Ascending aorta (tissue), 2 donors: ENCODE measurements at places on chromosomes 7 and 10.
A peak's percentile ranks its signal among the peaks of the same experiment; 100 is the strongest.

DNA sequence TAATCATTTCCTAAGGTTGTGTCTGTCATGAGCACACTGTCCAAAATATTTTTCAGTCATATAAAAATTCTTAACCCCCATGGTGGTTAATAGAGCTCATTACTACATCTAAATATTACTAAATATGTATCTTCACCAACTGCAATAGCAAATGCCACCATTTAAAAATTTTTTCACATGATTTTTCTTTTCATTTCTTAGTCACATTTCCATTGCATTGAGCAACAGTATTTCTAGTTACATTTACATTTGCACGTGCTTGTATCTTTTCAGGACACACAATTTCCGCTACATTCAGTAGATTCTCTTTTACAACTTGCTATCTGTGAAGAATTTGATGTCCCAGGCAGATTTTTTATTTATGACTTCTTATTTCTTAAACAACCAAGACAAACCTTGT lies 5.2 kb upstream of the TAS2R40 start:
- no peaks in the 10 kb centered on the region for H3K27me3 ChIP-seq
- DNase-seq = no peak
- no peaks in the 10 kb centered on the region for H3K36me3 ChIP-seq
- no peak overlapping the region for H3K27ac ChIP-seq
- H3K4me1 ChIP-seq = no peaks in the 10 kb centered on the region

DNA sequence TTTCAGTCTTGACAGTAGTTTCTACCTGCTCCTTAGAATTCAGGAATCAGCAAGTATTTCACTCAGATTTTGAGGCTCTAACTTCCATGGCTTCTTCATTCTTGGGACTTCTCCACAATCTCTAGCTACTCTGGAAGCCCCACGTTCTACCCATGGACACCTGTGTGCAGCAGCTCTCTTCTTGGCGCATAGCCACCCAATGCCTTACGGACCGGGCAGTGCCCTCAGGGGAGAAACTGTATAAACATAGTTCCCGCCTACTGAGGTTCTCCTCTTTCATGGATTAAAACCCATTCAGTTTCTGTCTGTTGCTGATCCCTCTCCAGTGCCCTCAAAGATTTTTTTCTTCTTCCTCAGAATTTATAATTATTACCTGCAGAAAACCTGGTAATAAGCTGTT lies 177.1 kb downstream of the SORCS1 start:
- H3K27ac ChIP-seq = no peak overlapping the region
- no peaks in the 10 kb centered on the region for H3K27me3 ChIP-seq
- no peak overlapping the region for H3K4me3 ChIP-seq
- no peaks in the 10 kb centered on the region for H3K36me3 ChIP-seq
- no peak for DNase-seq
- no peaks in the 10 kb centered on the region for H3K4me1 ChIP-seq

GRCh38 chr7:18125476-18125875 lies 97.8 kb upstream of the PRPS1L1 start:
- H3K27me3 ChIP-seq = no peaks in the 10 kb centered on the region
- no peak overlapping the region for H3K4me3 ChIP-seq
- no peaks in the 10 kb centered on the region for H3K4me1 ChIP-seq
- no peaks in the 10 kb centered on the region for H3K36me3 ChIP-seq

DNA sequence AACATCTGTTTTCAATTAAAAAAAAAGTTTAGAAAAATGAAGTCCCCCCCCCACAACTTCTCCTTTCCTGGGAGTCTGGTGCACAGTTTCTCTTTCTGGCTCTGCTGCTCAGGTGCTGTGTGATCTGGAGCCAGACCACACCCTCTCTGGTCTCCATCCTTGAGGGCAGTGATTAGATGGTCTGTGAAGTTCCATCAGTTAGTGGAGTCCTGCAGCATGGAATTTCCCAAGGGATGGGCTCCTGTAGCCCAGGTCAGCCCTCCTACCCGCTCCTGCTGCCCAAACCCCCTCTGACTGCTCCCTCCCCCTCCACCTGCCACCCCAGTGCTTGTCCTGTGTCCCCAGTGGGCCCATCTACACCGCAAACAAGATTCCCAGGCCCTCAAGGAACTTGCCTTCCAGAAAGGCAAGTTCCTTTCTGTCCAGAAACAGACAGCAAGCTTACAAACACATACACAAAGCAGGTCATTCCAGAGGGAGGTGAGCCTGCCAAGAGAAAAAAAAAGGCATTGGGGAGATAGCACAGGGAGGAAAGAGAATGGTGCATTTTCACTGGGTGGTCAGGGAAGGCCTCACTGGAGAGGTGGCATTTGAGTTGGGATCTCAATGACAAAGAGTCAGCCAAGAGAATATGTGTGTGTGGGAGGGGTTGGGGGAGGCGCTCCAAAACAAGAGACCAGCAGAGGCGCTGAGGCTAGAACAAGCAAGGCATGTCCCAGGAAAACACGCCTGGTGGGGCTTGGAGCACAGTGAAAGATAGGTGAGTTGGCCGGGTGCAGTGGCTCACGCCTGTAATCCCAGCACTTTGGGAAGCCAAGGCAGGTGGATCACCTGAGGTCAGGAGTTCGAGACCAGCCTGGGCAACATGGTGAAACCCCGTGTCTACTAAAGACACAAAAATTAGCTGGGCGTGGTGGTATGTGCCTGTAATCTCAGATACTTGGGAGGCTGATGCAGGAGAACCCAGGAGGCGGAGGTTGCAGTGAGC lies 49.5 kb upstream of the SLC29A3 start:
- DNase-seq = no peak
- H3K27me3 ChIP-seq = no peaks in the 10 kb centered on the region
- H3K4me3 ChIP-seq = no peak overlapping the region
- H3K4me1 ChIP-seq = peaks cover 8% of the 10 kb centered on the region
- H3K27ac ChIP-seq = no peak overlapping the region
- no peaks in the 10 kb centered on the region for H3K36me3 ChIP-seq

DNA sequence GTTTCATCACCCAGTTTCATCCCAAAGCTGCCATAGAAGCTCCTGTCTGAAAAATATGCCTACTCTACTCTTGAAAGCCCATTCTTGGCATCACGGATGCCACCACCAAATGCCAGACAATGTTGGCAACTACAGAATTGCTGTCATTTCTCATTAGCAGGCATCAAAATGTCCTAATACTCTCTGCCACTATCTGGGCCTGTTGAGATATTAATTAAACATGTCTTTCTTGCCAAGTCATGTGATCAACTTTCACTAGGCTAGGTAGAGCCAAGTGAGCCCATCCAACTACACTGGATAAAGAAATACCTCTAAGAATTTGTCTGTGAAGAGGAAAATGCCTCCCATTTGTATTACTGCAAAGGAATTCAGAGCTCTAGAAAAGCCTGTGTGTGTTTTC lies 1093.3 kb upstream of the C7orf33 start:
- H3K36me3 ChIP-seq = no peaks in the 10 kb centered on the region
- no peak overlapping the region for H3K4me3 ChIP-seq
- no peaks in the 10 kb centered on the region for H3K27me3 ChIP-seq
- H3K27ac ChIP-seq = no peak overlapping the region
- DNase-seq = no peak

DNA sequence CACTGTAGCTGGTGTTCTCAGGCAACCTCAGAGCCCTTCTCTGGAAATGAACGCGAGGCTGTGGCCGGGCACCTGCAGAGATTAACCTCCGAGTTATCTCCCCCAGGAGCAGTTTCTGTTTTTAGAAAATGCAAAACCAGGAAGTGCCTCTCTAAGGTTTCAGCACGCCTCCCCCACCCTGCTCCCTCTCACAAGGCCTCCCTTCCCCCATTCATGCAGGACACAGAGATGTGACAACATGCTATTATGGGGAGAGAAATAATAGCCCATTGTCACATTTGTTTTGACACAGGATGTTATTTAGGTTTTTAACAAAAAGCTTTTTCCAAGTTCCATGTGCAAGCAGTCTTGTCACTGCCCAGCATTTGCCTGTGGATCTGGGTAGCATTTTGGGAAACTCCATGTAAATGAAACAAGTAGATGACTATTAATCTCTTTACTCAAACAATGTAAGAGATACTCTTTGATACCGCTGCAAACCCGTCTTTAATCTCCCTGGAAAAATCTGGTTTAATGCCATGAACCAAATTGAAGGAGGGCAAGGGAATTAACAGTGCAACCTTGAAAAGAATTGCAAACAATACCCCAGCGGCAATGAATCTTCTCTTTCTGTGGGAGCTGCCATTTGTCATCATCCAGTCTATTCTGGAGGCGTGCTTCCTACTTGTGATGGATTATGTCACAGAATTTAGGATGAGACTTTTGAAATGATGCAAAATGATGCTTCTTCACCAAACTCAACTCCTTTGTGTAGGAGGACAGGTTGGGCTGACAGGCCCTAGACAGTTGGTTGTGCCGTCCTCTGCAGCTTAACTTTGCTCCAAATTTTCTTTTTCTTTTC lies 86.5 kb upstream of the NMT2 start:
- no peaks in the 10 kb centered on the region for H3K27me3 ChIP-seq
- H3K4me3 ChIP-seq = no peak overlapping the region
- no peaks in the 10 kb centered on the region for H3K4me1 ChIP-seq
- DNase-seq = no peak

DNA sequence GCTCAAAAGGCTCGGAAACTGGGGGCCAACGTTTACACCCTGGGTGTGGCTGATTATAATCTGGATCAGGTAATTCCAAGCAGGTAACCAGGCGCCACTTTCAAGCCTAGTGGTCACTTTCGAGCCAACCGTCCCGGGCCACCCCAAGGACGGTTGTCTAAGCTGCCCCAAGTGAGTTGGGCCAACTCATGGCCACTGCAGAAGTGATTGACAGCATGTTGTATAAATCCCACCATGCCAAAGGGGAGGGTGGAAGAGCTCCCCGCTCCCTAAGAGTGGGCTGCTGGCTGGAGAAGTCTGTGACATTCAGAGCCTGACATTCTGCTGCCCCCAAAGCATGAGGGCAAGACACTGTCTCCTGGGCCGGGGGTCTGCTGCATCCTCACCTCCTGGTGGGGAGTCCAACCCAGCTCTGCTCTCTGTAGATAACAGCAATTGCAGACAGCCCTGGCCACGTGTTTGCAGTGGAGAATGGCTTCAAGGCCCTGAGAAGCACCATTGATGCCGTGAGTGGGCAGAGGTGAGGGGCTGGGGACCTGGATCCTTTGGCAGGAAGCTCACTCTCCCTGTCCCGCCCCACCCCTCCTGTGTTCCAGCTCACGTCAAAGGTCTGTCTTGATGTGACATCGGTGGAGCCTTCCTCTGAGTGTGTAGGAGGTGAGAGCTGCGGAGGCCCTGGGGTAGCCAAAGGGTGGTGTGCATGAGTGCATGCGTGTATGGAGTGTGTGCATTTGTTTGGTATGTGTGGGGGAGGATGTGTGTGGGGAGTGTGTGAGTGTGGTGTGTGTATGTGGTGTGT lies 10.8 kb downstream of the ANTXRL start:
- H3K36me3 ChIP-seq = no peaks in the 10 kb centered on the region
- no peak overlapping the region for H3K4me3 ChIP-seq
- H3K27ac ChIP-seq = no peak overlapping the region
- peak; percentile 42 for DNase-seq
- no peaks in the 10 kb centered on the region for H3K27me3 ChIP-seq
- no peaks in the 10 kb centered on the region for H3K4me1 ChIP-seq

- no peak for DNase-seq
- no peaks in the 10 kb centered on the region for H3K36me3 ChIP-seq
- peak overlapping the region; percentile 69 for H3K27ac ChIP-seq
- peaks cover 19% of the 10 kb centered on the region for H3K4me1 ChIP-seq
- no peaks in the 10 kb centered on the region for H3K27me3 ChIP-seq
These were observed 46.4 kb downstream of the CSTF2T start for GRCh38 chr10:51653025-51653424.

GRCh38 chr10:7608001-7608400 lies 58.8 kb downstream of the ITIH5 start:
- H3K4me1 ChIP-seq = no peaks in the 10 kb centered on the region
- no peak overlapping the region for H3K27ac ChIP-seq
- no peak overlapping the region for H3K4me3 ChIP-seq
- no peaks in the 10 kb centered on the region for H3K27me3 ChIP-seq
- H3K36me3 ChIP-seq = no peaks in the 10 kb centered on the region
- DNase-seq = no peak
